ENCODE measurements at places on chromosomes 16 and 17.

DNA sequence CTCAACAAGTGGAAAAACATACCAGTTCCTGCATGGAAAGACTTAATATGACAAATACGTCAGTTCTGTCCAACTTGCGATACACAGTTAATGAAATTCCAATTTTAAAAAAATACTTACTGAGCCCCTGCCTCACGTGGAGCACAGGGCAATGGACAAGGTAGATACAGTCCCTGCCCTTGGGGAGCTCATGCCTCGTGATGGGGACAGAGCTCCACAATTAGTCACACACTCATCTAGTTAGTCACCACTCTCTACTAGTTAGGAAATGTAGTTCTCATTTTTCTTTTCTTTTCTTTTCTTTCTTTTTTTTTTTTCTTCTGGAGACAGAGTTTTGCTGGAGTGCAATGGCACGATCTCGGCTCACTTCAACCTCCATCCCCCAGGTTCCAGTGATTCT, 74.7 kb upstream of the CDH5 start:
- no peak for DNase-seq

- no peak for DNase-seq
These were observed 12.2 kb upstream of the SLC52A1 start for GRCh38 chr17:5047446-5047845.

DNA sequence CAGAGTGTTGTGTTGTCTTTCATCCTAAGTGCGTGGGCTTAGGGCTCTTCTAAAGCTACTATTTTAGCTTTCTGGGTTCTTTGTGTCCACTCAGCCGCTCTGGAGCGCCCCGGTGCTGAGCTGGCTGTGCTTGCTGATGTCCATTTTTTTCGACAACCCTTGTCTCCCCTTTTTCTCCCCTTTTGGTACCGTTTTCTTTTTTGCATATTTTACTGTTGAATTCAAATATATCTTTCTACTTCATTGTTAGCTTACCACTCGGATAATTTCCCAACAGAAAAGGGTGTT, 1.2 kb downstream of the SRRM2 start:
- DNase-seq: no peak

DNA sequence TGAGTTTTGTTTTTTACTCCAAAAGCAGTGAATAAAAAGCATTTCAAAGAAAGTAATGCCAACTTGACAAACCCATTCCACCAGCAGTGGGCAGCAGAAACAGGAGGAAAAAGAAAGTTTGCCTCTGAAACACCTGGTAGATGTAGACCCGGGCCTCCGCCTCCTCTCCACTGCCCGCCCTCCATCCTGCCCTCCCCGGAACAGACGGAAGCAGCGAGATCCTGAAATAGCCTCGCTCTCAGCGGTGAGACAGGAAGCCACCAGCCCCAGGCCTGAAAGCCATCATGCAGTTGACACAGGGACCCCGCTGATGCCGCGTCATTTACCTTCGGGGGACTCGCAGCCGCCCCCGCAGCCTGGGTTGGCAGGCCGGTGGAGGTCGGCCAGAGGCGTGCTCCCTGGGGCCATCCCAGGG, 67.8 kb downstream of the C16orf78 start:
- DNase-seq: no peak

DNA sequence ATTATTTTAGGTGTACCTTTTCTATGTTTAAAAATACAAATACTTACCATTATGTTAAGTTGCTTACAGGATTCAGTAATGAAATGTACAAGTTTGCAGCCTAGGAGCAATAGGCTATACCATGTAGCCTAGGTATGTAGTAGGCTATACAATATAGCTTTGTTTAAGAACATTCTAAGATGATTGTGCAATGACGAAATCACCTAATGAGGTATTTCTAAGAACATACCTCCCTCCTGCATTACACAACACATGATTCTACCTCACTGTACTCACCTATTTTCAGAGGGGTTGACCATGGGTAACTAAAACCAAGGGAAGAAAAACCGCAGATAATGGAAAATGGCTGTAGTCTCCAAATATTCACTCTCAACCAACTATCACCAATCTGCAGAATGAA, 35.3 kb upstream of the TBC1D3K start:
- no peak for DNase-seq

DNA sequence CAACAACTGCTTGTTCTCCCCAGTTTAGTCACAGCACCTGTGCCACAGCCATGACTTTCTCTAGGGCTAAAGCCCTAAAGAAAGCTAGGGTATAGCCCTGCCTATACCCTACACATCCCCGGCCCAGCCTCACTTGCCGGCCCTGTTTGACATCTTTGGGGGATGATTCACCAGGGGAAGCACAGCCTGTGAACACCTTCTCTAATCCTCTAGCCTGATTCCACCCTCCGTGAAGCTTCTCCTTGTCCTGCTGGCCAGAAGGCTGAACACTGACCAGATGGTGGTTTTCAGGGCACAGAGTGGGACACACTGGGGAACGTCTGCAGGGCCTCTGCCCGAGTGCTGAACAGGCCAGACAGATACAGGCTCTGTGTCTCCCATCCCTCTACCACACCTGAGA, 6.0 kb downstream of the CLEC16A start:
- DNase-seq: no peak

Measured in suppressor macrophage treated with lipopolysaccharide for 4 hours (primary cell).